ENCODE measurements at places on chromosomes 1 and 21.

GRCh38 chr1:59438058-59438560 lies 141.2 kb downstream of the FGGY start:
- DNase-seq, result no peak

DNA sequence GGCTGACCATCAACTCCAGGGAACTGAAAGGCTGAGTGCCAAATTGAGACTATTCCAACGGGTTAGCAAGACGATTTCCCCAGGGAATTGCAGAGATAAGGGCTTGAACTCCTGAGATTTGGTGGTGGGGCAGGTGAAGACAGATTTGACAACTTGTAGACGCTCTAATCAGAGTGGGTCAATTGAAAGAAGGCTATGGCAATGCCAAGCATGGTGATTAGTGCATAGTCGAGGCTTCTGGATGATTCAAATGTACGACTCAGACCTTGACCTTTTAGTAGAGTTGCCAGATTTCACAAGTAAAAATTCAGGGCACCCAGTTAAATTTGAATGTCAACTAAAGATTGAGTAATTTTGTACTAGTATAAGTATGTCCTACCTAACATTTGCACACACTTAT lies 302.1 kb upstream of the SPAG17 start:
- no peak for DNase-seq

- no peak for DNase-seq
Observed at GRCh38 chr1:32991386-32991785, 26.8 kb upstream of the RNF19B start.

- DNase-seq, result no peak
Observed at GRCh38 chr1:3599286-3599811, 12.0 kb downstream of the MEGF6 start.

DNA sequence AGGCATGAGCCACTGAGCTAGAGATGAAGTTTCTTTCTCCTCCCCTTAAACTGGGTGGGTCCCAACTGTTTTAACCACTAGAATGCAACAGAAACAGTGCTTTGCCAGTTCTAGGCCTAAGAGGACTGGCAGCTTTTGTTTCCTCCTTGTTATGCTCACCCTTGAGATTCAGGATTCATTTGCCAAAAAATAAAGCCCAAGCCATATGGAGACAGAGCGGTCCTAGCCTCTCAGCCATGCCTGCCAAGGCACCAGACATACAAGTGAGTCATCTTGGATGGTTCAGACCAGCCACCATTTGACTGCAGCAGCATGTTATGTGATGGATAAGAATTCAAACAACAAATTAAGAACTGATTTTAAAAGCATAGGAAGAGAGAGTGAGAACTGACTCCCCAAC lies 38.1 kb upstream of the STUM start:
- peak; percentile 98 for DNase-seq

DNA sequence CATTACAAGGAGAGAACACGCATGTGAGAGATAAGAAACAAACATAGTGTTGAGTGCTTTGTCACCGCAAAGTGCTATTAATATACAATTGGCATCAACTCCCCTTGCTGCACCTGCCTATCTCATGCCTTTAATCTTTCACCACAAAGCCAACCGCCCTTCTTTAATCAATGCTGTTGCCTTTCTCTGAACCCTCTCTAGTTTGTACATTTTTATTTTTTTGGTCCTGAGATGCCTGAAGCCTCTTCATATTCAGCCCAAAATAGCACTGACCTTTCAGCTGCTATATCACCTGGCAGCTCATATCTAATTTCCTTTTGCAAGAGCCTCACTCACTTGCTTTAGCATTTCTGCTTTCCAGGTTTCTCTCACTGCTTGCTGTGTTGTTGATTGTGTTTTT lies 504.7 kb downstream of the NUF2 start:
- DNase-seq, result no peak

DNA sequence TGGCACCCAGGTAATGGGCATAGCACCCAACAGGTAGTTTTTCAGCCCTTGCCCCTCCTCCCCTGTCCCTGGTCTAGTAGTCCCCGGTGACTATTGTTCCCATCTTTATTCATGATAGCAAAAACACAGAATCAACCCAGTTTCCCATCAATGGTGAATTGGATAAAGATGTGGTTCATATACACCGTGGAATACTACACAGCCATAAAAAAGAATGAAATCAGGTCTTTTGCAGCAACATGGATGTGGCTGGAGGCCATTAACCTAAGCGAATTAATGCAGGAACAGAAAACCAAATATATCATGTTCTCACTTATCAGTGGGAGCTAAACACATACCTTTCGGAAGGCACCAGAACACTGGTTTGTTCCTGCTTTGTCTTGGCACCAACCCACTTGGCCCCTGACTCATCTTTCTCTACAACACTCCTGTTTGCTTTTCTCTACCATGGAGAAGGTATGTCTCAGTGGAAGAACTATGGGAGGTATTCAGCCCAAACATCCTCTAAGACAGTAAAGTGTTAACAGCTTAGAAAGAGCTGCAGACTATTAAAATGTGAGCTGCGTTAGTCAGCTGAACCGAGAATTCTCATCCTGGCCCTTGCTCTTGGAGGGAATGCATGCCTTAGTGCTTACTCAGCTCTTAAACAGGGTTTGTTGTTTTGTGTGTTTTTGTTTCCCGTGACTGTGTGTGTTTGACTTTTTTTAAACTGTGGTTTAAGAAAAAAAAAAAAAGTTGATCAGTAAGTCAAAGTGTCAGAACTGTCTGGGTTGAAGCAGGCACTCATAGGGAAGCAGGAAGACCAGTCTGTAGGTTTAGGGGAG lies 203.0 kb downstream of the TOMM20 start:
- peak; percentile 9 for DNase-seq

GRCh38 chr1:30378991-30379581 lies 344.3 kb downstream of the MATN1 start:
- DNase-seq, result no peak

- DNase-seq, result no peak
Observed at GRCh38 chr1:55503663-55504305, 288.6 kb upstream of the USP24 start.
